ENCODE measurements at places on chromosomes 2 and 18.

DNA sequence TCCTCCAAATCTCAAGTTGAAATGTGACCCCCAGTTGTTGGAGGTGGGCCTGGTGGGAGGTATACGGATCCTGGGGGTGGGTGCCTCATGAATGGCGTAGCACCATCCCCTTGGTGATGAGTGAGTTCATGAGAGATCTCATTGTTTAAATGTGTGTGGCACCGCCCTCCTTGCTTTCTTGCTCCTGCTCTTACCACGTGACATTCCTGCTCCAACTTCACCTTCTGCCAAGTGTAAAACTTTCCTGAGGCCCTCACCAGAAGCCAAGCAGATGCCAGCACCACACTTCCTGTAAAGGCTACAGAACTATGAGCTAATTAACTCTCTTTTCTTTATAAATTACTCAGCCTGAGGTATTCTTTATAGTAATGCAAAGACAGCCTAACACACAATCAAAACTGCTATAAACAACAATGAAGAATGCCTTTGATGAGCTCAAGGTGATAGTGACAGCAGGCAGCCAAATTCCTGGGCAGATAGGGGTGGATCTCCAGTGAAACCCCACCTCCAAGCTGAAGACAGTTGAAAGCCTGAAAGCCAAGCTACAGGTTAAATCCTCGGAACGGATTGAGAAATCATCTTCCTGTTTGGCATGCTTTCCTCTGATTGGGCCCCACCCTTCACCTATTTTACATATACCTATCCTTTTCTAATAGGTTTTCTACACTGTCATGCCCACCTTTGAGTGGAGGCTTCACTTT lies 26.9 kb downstream of the MCEE start:
- no peak for DNase-seq

DNA sequence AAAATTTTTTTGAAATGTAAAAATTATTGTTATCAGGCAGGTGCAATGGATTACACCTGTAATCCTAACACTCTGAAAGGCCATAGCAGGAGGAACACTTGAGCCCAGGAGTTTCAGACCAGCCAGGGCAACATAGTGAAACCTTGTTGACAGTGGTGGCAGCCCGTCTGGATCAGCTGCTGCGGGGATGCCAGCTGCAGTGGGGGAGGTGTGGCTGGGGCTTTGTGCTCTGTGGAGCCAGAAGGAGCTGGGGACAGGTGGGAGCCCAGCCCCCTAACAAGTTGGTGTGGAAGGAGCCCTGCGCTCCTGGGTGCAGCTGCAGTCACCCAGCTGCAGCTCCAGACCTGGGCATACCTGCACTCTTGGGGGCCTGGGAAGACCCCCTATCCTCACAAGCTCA lies 182.4 kb upstream of the MC4R start:
- no peak for DNase-seq

DNA sequence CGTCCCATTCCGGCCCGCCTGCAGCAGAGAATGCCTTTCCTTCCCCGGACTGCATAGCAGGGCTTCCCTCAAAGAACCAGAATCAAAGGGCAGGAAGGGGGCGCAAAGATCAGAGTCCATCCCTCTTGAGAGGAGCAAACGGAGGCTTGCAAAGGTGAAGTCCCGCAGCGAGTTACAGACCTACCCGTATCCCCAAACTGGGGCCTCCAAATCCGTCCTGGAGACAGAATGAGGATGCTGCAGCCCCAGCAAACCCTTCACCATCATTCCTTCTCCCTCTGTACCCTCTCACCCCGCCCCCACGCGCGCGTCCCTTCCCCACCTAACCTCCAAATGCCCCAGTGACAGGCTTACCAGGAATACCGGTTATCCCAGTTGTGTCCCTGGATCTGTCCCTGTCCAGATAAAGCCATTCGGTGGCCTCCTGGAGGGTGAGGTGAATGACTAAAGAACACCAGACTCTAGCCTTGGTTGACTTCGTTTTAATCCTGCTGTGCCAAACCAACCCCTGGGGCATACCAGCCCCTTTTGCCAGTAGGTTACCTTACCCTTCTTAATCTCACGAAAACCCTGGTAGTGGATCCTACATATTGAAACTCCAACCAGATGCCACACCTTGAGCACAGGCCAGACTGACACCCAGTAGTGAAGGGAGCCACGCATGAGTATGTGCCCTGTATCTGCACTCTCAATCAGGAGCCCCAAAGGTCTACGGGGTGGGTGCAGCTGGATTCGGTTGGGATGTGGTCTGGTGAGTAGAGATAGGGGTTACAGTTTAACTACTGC lies 961 bp upstream of the SLC40A1 start:
- DNase-seq = no peak

DNA sequence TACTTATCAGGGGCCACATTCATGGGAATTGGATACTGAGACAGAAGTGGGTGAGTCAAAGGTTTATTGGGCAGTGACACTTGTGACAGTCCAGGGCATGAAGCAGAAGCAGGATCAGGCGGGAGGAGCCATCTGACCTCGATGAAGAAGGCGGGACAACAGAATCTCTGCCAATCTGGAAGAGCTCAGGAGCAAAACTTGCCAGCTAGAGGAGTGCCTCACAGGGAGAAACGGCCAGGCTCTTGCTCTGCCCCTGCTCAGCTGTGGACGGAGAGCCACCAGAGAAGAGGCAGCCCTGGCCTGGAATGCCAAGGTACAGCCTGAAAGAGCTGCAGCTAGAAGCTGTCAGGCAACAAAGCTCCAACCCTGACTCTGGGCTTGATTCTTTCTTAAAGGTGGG lies 16.9 kb downstream of the DAW1 start:
- no peak for DNase-seq

GRCh38 chr2:180312542-180312941 lies 305.4 kb upstream of the CWC22 start:
- DNase-seq = no peak

DNA sequence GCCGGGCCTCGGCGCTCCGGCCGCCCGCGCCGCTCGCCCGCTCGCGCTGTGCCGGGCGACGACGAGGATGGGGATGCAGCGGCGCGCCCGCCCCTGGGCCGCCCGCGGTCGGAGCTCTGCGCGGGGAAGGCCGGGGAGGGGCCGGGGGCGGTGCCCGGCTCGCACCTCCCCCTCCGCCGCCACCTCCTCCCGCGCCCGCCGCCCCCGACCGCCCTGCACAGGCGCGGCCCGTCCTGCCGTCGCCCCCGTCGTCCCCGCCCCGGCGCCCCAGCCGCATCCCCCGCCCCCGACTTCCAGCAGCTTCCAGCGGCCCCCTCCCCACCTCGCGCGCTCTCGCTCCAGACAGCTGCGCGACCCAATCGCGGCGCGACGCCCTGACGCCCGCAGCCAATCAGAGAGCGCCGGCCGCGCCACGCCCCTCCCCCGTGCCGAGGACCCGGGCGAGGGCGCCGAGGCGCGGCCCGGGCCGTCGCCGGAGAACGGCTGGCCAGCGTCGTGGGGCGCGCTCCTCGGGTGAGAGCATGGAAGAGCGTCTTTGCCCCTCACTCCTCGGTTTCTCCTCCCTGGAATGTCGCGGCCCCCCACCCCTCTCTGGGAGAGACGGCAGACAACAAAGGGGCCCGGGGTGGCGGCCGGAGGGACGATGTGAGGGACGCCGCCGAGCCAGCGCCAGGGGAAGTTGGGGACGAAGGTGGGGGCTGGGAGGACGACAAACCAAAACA lies at the start of gene MBOAT2:
MBOAT2 (minus strand) TSS at position 69 of the 722 bp plus-strand sequence. CDS start 70 bp downstream, outside the sequence.
- DNase-seq = no peak

GRCh38 chr2:97970293-97971060 lies 25.3 kb downstream of the TMEM131 start:
- no peak for DNase-seq

DNA sequence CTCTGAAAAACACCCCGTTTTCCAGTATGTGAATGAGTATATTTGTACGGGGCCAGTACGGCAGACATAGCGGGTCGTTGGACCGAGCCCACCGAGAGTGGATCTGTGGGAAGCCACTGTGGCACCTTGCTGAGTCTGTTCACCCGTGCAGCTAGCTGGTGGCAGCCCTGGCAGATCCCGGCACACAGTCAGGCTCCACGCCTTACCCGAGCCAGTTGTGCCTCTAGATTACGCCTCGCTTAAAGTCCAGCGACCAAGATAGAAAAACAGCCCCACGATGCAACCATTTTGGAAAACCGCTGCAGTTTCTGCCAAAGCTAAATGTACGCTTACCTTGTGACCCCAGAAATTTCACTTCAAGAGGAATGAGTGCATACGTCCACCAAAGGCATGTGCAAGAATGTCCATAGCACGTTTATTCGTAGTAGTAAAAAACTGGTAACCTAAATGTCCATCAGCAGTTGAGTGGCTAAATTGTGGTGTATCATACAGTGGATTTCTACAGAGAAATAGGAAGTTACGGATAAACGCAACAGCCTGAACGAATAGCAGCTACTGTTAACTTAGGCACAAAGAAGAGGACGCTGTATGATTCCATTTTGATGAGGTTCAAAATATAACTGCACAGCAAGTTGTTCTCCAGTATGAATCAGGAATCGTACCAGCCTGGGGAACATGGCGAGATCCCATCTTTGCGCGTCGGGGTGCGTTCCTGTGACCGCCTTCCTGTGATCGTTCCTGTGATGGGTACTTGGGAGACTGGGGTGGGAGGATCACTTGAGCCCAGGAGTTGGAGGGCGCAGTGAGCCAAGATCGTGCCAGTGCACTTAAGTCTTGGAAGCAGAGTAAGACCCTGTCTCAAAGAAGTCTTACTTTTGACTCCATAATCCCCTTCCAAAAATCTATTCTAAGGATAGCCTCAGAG lies 688 bp upstream of the WDR33 start:
- no peak for DNase-seq

DNA sequence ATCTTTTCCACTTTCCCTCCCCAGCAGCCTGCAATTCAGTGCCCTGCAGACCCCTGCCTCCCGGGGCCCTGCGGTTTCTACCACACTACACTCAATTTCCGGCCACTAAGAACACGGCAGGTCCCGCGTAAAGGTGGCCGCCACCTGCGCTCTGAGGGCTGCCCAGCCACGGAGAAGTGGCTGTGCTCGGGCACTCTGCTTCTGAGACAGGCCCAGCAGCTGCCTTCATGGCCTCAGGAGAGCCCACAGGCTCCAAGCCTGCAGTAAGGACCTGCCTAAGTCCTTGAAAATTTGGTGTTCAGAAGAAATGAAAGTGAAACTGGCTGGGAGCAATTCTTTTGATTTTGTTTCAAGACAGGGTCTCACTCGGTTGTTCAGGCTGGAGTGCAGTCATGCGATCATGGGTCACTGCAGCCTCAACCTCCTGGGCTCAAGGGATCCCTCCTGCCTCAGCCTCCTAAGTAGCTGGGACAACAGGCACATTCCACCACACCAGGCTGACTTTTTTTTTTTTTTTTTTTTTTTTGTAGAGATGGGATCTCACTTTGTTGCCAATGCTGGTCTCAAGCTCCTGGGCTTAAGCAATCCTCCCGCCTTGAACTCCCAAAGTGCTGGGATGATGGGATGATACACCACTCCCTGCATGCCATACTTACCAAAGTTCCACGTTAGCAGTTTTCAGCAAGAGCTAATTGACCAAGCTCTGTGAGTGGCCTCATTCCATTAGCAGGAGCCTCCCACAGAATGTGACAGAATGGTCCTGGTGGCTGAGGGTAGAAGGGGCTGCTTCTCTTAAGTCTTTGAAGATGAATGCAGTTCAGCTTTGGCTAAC lies 14.6 kb upstream of the ALPP start:
- DNase-seq = peak; percentile 13

GRCh38 chr2:109144721-109145120 lies 15.7 kb downstream of the SH3RF3 start:
- no peak for DNase-seq

DNA sequence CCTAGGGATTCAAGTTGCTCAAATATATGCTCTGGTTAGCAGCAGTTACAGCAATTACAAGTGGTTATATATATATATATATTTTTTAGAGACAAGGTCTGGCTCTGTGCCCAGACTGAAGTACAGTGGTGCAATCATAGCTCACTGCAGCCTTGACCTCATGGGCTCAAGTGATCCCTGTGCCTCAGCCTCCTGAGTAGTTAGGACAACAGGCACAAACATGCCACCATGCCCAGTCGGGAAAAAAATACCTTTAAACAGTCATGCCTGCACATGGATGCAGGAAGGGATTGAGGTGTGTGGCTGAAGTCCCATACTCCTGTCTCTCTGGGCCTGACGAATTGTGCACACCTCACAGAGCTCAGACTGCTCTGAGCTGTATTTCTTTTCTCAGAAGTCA lies 19.6 kb upstream of the DNAH7 start:
- no peak for DNase-seq

GRCh38 chr2:29164091-29164846 lies 49.1 kb downstream of the CLIP4 start:
- DNase-seq = no peak

DNA sequence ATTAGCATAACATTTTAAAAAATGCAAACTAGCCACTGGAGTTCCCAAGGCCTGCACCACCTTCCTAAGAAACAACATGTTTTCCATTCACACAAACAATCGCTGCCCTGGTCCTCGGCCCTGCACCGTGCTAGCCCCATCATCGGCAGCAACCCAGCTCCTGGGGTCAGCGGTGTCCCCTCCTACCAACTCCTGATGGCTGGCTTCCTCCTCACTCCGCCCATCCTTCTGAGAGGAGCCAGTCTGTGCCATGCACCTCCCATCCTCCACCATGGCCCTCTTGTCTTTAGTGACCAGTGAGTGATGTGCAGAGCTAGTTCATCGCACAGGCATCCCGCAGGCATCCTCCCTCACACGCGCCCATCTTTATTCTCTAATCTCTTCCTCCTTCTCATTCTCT lies 81.9 kb downstream of the LONRF2 start:
- DNase-seq = no peak

DNA sequence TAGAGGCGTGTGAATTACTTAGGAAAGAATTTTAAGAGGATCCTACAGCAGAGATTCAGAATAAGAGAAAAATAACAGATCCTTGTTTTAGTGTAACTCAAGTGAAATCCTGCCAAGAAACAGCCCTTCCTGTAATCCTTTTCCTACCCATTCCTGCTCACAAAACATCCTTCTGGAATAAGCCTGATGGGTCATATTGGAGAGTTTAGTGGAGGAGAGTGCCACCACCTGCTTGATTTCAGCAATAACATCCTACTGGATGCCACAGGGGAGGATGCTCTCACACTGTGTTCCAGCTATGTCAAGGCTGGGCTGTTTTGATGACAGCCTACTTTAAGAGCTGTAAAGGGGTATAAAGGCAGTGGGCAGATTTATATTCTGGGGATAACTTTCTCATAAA lies 54.8 kb upstream of the CCDC178 start:
- no peak for DNase-seq

DNA sequence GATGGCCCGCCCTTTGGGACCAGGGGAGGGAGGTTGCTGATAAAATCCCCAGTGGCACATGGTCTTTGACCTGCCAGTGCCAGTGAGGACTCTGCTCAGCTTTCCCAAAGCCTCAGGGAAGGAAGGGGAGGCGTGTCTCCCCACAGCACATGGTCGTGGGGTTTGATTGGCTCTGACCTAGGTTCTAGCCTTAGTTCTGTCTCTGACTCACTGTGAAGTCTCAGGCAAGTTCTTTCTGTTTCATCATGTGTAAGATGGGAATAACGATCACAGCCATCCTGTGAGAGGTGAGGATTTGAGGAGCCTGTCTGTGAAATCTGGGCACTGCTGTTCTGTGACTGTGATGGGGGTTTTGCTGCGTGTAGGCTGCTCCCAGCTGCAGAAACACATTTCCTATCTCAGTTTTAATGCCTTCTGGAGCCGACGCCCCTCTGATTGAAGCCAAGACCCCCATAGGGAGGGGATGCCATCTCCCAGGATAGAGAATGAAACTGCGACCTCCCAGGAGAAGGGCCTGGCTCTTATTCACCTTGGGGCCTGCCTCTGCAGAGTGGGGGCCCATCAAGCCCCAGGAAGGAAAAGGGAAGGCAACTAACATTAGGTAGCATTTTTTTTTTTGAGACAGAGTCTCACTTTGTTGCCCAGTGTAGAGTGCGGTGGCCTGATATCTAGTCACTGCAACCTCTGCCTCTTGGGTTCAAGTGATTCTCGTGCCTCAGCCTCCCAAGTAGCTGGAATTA lies 84.0 kb downstream of the DDX1 start:
- no peak for DNase-seq

GRCh38 chr2:14673351-14673875 lies 40.9 kb downstream of the LRATD1 start:
- DNase-seq = no peak

Measured in AG09309 (cell line).